ENCODE measurements at places on chromosomes 13 and 19. TPM values are rescaled to one million over a fixed set of nuclear protein-coding genes. Genes with fewer than 3 reads are reported as not detected.

GRCh38 chr13:34357435-34358232, 539.7 kb downstream of the RFC3 start:
- no peak for DNase-seq
- H3K4me3 ChIP-seq, result no peak overlapping the region
- no peaks in the 10 kb centered on the region for H3K36me3 ChIP-seq
- no peak overlapping the region for H3K27ac ChIP-seq
- peaks cover 23% of the 10 kb centered on the region for H3K4me1 ChIP-seq
- H3K27me3 ChIP-seq, result no peaks in the 10 kb centered on the region

- DNase-seq, result peak; percentile 75
- no peaks in the 10 kb centered on the region for H3K27me3 ChIP-seq
- H3K36me3 ChIP-seq, result no peaks in the 10 kb centered on the region
- peaks cover 9% of the 10 kb centered on the region for H3K4me1 ChIP-seq
- no peak overlapping the region for H3K27ac ChIP-seq
Measured at GRCh38 chr19:2636897-2637683, 65.4 kb downstream of the GNG7 start.

GRCh38 chr19:14033946-14034345, 2.4 kb downstream of the IL27RA start:
- peaks cover 28% of the 10 kb centered on the region for H3K27me3 ChIP-seq
- no peaks in the 10 kb centered on the region for H3K36me3 ChIP-seq
- DNase-seq, result no peak
- no peak overlapping the region for H3K4me3 ChIP-seq
- no peak overlapping the region for H3K27ac ChIP-seq

Gene UBE2L5
- 1.6 TPM for total RNA-seq

Gene GJA3
- not detected for total RNA-seq

DNA sequence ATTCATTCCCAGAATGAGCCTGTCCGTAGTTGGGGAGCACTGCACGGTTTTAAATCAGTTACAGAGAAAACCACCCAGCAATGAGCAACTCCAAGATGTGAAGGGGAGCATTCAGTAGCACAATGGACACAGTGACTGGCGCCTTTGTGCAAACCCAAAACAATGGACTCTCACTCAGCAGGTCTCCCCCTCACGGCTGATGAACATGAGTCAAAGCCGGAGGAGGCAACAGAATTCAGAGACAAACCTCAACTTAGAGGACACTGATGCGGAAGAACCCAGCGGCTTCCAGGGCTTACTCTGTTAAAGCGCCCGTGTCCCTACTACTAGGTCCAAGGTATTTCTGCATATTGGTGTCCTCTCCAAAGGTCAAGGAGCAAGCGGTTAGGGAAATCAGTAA, 17.7 kb downstream of the PLEKHF1 start:
- no peaks in the 10 kb centered on the region for H3K27me3 ChIP-seq
- no peak for DNase-seq
- no peak overlapping the region for H3K4me3 ChIP-seq
- H3K4me1 ChIP-seq, result peaks cover 54% of the 10 kb centered on the region
